Stimulated activated CD4-positive, alpha-beta T cell treated with anti-CD3 and anti-CD28 coated beads, Interleukin-1b, Interleukin-23, amount 100 ng/mL, for 48 hours (primary cell): ENCODE measurements at places on chromosomes 11 and 22.

DNA sequence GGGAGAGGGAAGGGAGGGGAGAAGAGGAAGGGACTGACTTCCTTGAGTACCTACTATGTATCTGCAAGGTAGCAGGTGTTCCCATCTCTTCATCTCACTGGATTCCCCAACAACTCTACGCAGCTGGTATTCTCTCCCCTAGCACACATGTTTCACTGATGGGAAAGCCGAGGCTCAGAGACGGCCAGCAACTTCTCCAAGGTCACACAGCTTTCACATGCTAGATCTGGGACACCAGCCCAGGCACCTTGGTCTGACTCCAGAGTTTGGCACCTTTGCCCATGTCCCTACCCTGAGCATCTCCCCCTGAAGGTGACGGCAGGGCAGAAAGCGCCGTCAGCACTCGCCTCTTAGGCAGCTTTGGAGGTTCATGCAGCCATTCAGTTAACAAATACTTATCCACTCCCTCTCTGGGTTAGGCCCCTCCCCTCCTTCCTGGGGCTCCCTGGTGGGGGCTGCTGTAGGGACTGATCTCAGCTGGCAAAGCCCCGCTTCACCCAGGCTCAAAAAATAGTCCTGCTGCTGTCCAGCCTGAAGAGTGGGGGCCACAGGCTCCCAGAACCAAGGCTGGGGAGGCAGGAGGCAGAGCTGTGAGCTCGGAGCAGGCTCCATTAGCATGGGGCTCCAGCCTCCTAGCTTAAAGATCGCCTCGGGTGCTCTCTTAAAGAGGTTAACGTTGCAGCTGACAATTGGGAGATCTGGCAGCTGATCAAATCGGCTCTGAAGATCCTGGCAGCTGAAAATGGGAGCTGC is 79.4 kb downstream of the IGLL1 start:
- DNase-seq = no peak

GRCh38 chr11:43547889-43548381 is 132.6 kb upstream of the HSD17B12 start:
- DNase-seq = no peak

- DNase-seq = no peak
Measured at GRCh38 chr11:70734379-70734778, 336.1 kb downstream of the CTTN start.

DNA sequence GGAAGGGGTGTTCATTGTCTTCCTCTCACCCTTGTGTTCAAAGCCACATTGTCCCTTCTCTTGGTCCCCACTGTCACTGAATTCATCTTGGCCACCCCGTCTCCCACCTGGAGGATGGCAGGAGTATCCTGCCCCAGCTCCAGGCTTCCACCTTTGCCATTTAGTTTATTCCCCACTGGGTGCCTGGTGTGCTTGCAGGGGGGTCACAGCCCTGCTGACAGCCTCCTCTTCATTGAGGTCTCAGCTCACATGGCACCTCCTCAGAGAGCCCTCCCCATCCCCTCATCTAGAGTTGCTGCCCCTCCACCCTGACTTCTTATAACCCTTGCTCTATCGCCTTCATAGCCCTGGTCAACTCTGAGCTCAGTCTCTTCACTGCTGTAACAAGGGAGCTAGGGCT is 36.6 kb downstream of the KIAA1671 start:
- no peak for DNase-seq

DNA sequence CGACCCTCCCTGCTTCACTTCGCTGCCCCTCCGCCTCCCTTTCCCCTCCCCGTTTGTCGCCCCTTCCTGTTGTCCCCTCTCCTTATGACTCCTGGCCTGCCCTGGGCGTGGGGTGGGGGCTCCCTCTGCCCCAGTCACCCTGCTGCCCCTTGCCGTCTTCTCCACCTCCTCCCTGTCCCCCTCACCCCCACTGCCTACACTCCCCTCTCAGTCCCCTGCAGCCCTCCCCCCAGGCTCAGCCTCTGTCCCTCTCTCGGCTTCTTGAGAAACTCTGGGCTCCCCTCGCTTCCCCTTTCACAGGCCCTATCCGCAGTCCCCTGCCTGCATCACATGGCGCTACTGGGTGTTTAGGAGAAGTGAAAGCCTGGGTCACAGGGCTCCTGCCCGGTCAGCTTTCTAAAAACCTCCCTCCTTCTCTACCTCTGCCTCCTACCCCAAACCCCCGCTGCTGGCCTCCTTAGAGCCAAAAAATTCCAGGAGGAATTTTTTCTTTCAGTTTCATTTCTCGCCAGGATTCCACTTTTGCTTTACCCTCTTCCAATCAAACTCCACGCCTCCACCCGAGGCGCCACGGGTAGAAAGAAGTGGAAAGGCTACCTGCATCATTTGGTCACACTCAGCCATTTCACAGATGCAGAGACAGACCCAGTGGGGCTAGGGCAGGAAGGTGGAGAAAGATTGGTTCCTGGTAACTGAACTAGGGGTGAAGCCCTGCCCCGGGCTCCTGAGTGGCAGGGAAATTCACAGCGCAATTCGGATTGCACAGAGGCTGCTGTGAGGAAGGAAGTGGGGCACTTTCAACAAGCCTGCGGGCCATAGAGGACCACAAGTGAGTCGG is at the start of gene SLC15A3:
Gene SLC15A3 (minus strand): TSS at position 273 of the 838 bp plus-strand sequence. CDS start 625 bp downstream, outside the sequence.
- DNase-seq = peak; percentile 29

DNA sequence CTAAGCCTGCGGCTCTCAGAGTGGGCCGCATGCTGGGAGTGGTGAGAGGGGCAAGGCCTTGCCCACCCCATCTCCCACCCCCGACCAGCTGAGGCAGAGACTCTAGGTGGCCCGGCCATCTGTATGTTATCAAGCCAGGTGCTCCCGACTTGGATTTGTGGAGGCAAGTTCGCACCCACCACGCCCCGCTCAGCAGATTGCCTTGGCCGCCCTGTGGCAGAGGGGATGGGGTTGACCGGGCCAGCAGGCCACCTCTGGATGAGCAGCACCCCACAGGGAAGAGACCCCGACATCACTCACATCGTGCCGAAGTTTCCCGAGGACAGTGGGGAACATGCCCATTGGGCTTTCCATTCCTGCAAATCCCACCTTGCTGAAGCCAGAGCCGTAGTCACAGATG is 40.8 kb downstream of the DHCR7 start:
- no peak for DNase-seq

GRCh38 chr22:24129263-24129651 is 52.0 kb upstream of the SUSD2 start:
- DNase-seq = no peak

DNA sequence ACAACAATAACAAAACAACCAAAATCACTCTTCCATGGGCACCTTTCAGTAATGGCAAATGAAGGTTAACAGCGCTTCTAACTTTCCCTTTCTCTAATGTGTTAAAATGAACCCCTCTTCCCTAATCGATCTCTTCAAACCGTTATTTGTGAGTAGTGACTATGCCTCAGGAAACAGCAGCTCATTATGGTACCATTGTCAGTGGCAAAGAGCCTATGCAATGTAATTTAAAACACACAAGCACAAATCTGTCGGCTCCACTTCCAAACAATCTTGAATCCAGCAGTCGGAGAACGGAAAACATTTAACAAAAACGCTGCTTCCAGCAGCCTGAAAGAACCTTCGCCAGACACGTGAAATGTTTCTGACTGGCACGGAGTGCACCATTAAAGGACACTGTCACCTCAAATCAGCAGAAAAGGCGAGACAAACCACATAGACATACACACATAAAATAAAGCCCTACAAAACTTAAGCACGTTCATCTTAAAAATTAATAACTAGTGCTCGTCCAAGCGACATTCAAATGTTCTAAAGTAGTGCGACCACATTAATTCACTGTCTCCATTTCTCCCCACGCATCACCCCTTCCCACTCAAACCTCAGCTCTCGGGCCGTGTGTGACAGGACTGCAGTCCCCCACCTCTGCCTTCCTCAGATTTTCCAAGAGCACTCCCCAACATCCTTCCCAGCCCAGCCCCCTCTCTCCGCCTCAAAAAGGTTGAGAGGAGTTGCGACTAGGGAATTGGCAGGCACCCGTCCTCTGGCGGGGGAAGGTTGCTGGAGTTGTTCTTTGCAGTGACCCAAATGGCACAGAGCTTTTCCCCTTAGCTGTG is 748 bp downstream of the RAB30 start:
- no peak for DNase-seq

- DNase-seq = no peak
Measured at GRCh38 chr11:115684699-115685098, 180.5 kb upstream of the CADM1 start.

- DNase-seq = no peak
Measured at GRCh38 chr11:62237499-62237898, 4.5 kb upstream of the SCGB1D2 start.

DNA sequence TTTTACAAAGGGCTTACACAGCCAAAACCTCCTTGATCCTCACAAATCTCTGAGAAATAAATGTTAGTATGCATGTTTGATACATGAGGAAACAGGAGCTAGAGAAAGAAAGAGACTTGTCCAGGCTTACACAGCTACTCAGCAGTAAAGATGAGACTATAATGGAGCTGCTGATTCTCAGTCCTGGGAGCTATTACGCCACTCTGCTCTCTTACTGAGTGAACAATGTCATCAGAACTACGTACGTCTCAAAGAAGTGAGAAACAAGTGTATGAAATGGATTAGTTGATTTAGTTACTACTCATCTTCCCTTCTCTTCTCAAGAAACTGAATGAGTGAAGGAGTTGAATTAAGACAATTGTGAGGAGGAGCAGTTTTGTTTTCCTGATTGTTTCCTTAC is 12.3 kb downstream of the MS4A6E start:
- no peak for DNase-seq

- DNase-seq = no peak
Measured at GRCh38 chr11:101618709-101619108, 34.9 kb upstream of the TRPC6 start.
